Stimulated activated CD8-positive, alpha-beta memory T cell treated with anti-CD3 and anti-CD28 coated beads, Interleukin-7, amount 100 ng/mL, for 24 hours (primary cell): ENCODE measurements at places on chromosomes 5 and 9.

- no peak for DNase-seq
Measured at GRCh38 chr9:1303932-1304331, 253.8 kb downstream of the DMRT2 start.

DNA sequence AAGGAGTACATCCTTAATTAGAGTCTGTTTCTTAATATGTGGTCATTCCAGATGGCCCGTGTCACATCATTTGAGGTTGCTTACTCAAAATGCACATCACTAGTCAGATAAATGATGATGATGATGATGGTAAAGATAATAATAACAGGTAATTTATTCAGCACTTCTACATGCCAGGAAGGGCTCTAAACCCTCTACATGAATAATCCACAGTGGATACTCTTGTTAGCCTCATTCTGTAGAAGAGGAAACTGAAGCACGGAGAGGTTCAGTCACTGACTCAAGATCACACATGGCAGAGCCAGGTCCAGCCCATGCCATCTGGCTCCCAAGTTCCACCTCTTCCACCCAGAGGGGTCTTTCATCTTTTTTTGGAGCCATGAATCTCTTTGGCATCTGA, 11.7 kb downstream of the SH3PXD2B start:
- no peak for DNase-seq

DNA sequence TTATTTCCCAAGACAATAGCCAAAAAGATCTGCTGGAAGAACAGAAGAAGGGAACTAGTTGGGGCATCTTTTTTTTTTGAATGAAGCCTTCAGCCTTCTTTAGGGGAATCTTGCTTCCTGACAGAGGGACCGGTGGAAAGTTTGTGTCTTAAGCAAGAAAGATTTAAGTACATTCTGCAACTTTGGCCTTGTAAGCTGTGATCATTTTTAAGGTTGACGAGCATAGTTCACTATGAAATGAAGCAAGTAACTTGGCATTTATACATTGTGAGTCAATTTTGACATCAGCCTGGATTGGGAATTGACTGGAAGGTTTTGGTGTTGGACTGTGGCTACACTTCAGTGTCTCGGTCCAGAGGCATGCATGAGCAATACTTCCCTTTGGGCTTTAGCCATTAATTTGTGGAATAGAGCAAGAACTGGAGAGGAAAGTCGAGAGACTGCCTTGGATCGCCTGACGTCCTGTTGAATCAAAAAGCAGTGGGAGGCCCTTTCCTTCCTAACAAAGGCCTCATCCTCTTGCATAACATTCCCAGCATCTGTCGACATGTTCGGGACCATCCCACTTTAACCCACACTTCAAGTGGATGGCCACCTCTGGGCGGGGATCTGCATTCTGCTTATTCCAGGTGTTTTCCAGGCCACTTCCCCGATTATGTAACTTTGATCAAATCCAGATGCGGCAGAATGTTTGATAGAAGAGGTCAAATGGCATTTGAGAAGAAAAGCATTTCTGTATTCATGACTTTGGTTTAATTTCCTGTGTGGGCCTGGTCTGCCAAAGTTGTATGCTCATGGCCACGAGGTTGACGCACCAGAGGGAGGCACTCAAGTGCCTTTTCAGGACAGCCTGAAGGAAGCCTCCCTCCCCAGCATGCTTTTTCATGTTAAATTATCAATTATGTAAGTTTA, 12.5 kb downstream of the ABL1 start:
- DNase-seq, result no peak

- DNase-seq, result no peak
Measured at GRCh38 chr5:168438349-168438748, 47.9 kb upstream of the RARS1 start.

- DNase-seq, result no peak
Measured at GRCh38 chr5:35743644-35744043, 113.0 kb upstream of the IL7R start.

- DNase-seq, result no peak
Measured at GRCh38 chr9:133772581-133772980, 34.4 kb upstream of the SARDH start.
